ENCODE measurements at places on chromosomes 6 and 20.

DNA sequence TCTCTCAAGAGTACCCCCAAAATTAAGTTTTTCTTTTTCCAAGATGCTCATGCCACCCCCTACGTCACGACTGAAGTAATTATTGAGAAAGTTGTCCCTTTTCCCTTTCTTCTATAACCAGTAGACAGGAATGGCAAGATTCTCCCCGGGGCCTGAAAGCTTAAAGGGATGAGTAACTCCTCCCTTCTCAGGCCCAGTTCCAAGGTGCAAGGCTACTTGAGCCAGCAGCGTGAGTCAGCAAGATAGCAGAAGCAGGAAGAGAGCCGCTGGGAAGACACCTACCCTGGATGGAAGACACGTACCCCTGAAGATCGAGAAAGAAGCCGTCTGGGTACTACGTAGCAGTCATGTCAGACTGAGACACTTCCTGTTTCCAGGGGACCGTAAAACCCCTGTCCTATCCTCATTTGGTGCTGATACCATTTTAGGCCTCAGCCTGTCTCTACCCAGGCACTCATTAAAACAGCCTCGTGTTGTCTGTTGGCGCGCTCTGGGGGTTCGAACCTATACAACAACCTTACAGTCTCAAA is 241.0 kb downstream of the ADGRG6 start:
- DNase-seq = no peak

GRCh38 chr6:129623008-129623732 is 86.8 kb downstream of the ARHGAP18 start:
- DNase-seq = no peak

- DNase-seq = no peak
These were observed 47.1 kb upstream of the TBC1D7 start for GRCh38 chr6:13375360-13375878.

- DNase-seq = no peak
These were observed 771 bp upstream of the SNAI1 start for GRCh38 chr20:49982072-49982345.

DNA sequence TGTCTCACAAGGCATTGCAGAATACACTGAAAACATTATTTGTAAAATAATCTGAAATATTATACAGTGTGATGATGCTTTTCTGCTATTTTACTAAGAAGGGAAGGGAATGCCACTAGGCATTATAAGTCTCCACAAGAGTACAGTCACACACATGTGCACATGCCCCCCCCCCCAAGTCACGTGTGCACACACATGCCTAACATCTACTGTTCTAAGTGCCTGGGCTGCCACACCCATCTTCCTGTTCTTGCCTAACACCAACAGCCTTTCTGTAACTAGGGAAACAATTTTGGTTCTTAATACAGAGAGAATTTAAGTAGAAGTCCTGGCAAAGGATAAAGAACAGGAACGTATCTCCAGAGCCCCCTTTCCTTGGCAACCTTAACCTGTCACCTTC is 58.2 kb upstream of the BCLAF1 start:
- no peak for DNase-seq

DNA sequence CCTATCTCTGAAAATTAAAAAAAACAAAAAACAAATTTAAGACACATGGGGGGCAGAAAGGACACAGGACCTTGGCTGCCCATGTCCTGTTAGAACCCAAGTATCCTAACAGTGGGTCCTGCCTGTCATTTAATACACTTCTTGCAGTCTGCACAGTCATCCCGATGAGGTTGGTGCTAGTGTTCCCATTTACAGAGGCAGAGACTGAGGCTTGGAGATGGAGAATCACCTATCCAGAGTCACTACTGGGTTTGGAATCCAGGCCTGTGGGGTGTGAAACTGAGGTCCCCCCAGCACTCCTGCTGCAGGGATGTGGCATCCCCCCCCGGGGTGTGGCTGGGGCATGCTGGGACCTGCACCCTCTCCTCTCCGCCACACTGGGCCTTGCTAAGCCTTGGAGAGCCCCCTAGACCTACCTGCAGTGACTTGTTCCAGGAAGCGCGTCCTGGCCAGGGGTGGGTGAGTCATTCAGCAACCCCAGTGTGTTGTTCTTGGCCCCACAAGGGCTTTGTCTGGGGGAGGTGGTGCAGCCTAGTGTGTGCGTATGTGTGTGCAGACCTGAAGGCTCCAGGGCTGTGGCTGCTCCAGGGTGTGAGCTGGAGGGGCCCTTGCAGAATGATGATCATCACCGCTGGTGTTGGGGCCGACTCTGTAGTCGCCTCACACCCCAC is 49.7 kb downstream of the BCAS4 start:
- DNase-seq = no peak

DNA sequence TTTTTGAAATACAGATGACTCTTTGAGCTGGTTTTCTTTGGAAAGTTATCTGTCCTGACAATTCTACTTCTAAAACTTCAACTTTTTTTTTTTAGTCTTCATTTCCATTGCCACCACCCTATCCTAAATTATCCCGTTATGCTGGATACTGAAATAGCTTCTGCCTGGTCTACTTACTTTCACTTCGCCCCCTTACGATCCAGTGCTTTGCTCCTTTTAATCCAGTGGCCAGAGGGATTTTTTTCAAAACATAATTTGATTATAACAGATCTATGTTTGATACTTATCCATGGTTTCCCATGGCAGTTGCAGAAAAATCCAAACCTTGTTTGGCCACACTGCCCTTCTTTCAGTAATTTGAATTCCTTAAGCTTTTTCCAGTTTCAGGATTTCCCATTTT is 27.4 kb downstream of the ASXL1 start:
- DNase-seq = no peak

Data from Ammon's horn (tissue), 1 donor.